ENCODE measurements at places on chromosomes 4 and X. TPM values are rescaled to one million over a fixed set of nuclear protein-coding genes. Genes with fewer than 3 reads are reported as not detected.
A peak's percentile ranks its signal among the peaks of the same experiment; 100 is the strongest.

GRCh38 chr4:112942077-112942476 lies 107.4 kb upstream of the ANK2 start:
- H3K4me1 ChIP-seq: no peaks in the 10 kb centered on the region
- H3K27me3 ChIP-seq: no peaks in the 10 kb centered on the region
- H3K27ac ChIP-seq: no peak overlapping the region
- no peak for DNase-seq
- H3K4me3 ChIP-seq: no peak overlapping the region

DNA sequence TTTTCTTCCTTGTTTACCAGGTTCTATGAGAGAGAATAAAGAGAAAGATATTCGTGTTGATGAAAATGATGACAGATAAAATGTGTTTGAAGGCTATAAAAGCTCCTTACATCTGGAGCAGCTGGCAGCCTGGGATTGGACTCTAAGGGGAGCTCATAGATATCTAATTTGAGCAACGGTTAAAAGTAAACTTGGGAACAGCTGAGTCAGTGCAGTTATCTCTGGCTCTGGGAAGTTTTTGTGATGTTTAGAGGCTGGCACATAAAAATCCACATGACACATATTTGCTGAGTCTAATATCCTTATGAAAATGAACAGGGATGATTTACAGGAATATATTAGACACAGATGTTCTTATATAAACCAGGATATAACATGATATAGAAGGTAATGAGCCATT lies 331.8 kb upstream of the TENM3 start:
- no peak overlapping the region for H3K27ac ChIP-seq
- no peaks in the 10 kb centered on the region for H3K36me3 ChIP-seq
- H3K27me3 ChIP-seq: no peaks in the 10 kb centered on the region
- DNase-seq: peak; percentile 28
- H3K4me3 ChIP-seq: no peak overlapping the region

GRCh38 chrX:48785186-48785539 lies 1.2 kb upstream of the GATA1 start:
- H3K4me1 ChIP-seq: no peaks in the 10 kb centered on the region
- H3K27ac ChIP-seq: no peak overlapping the region
- H3K27me3 ChIP-seq: no peaks in the 10 kb centered on the region
- H3K36me3 ChIP-seq: no peaks in the 10 kb centered on the region

Gene TLR8
- total RNA-seq: 0.08 TPM

Gene CACNA1F
- total RNA-seq: 1.6 TPM

Data from hepatocyte (in vitro differentiated cells).